ENCODE measurements at places on chromosomes 2 and 18. TPM values are rescaled to one million over a fixed set of nuclear protein-coding genes. Genes with fewer than 3 reads are reported as not detected.

DNA sequence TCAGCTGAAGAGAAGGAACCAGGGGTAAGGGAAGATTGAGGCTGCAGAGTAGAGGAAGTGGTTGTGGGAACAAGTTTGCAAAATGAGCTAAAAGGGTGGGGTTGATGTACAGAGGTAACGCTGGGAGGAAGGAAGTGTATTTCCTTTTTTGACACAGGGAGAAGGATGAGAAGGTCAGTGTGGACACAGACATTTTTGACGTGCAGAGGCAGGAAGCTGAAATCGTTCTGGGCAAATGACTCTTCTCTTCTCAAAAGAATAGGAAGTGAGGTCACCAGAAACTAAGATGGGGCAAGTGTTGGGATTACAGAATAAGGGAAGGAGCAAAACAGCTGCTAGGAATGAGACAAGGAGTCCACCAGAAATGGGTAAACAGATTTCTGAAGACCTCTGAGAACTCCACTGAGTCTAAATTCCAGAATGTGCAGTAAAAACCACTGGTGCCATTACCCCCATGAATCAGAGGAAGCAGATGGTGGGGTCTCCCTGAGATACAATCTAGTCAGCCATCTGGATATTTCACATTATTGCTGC lies 20.0 kb upstream of the RNF149 start:
- H3K27ac ChIP-seq, result no peak overlapping the region
- H3K36me3 ChIP-seq, result no peaks in the 10 kb centered on the region
- no peaks in the 10 kb centered on the region for H3K4me1 ChIP-seq
- peak; percentile 25 for DNase-seq
- H3K4me3 ChIP-seq, result no peak overlapping the region

Gene ANKRD30B
- total RNA-seq, result not detected

Gene GPR45
- total RNA-seq, result not detected

Gene ZNF236
- 6.4 TPM for total RNA-seq

DNA sequence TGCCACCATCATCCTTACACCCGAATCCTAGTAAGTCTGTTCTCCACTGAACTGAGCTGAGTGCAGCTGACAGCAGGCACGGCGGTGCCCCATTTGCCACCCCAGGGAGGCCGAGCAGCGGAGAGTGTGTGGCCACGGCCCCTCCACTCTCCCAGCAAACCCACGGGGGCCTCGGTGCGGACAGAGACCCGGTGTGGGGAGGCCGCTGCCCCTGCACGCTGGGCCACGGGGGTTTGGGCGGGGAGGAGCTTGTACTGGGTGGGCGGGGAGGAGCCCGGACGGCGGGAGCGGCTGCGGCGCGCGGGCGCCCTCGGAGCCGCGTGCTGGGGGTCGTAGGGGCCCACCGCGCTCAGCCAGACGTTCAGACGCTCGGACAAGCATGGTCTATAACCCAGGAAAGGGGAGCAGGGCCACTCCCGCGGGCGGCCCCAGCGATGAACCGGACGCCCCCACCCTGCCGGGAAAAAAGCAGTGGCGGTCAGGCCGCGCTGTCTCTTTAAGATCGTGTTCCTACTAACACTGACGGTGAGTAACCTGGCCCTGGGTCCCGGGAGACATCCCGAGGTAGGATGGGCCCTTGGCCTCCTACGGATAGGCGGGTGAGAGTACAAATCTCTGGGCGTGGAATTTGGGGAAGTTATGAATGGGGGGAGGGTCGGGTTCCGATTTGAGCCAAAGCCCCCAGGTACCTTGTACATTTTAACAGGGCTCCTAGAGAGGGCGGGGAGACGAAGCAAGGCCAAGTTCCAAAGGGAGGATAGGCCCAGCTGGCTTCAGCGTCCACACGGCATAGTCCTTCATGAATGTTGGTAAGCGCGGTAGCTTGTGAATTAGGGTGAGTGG lies at the start of gene ITPRIPL1:
TSS of gene ITPRIPL1 (plus strand) at position 277 of the 843 bp plus-strand sequence. CDS start at position 800, 523 bp downstream.
- no peaks in the 10 kb centered on the region for H3K36me3 ChIP-seq
- H3K4me1 ChIP-seq, result peaks cover 20% of the 10 kb centered on the region
- peaks cover 54% of the 10 kb centered on the region for H3K27me3 ChIP-seq
- DNase-seq, result no peak

DNA sequence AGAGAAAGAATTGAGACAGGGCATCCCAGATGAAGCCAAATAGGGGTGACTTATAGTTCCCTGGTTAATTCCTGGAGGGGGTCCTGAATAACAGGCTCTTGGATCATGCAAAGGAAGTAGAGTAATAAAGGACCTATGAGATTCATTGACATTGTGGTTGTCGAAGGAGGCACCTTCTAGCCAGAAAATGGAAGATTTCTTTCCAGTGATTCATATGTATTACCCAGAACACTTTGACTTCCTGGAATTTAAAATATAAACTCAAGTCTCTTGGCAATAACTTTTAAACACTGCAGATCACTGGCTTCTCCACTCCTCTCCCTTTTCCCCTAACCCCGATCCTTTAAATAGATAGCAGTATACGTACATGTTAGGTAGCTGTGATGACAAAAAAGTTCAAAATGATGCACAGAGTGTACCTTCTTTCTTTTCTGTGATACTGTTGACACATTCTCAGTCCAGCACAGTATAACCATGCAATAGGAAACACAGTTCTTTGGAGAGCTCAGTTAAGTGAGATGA lies 211.8 kb downstream of the LTBP1 start:
- H3K27me3 ChIP-seq, result no peaks in the 10 kb centered on the region
- H3K27ac ChIP-seq, result no peak overlapping the region
- H3K36me3 ChIP-seq, result no peaks in the 10 kb centered on the region
- no peak overlapping the region for H3K4me3 ChIP-seq
- DNase-seq, result no peak

Gene FBXO48
- 1.7 TPM for total RNA-seq

Gene LYG2
- total RNA-seq, result not detected

- no peak overlapping the region for H3K27ac ChIP-seq
- H3K27me3 ChIP-seq, result no peaks in the 10 kb centered on the region
- no peaks in the 10 kb centered on the region for H3K4me1 ChIP-seq
Measured at GRCh38 chr2:209463226-209463625, 39.4 kb downstream of the MAP2 start.

DNA sequence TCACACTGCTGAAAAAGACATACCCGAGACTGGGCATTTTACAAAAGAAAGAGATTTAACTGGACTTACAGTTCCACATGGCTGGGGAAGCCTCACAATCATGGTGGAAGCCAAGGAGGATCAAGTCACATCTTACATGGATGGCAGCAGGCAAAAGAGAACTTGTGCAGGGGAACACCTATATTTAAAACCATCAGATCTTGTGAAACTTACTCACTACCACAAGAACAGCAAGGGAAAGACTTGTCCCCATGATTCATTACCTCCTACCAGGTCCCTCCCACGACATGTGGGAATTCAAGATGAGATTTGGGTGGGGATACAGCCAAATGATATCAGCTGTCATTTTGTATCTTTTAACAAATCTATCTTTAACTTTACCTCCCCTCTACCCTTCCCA lies 251.1 kb upstream of the RASGRP3 start:
- H3K36me3 ChIP-seq, result peaks cover 7% of the 10 kb centered on the region
- no peak overlapping the region for H3K4me3 ChIP-seq
- peaks cover 4% of the 10 kb centered on the region for H3K4me1 ChIP-seq
- H3K27me3 ChIP-seq, result no peaks in the 10 kb centered on the region
- H3K27ac ChIP-seq, result no peak overlapping the region

GRCh38 chr2:45258311-45258710 lies 249.1 kb upstream of the SIX2 start:
- H3K4me3 ChIP-seq, result no peak overlapping the region
- H3K27ac ChIP-seq, result no peak overlapping the region
- H3K27me3 ChIP-seq, result no peaks in the 10 kb centered on the region
- no peaks in the 10 kb centered on the region for H3K36me3 ChIP-seq

Gene C2orf72
- 0.15 TPM for total RNA-seq

GRCh38 chr18:9366126-9366714 lies 31.6 kb downstream of the TWSG1 start:
- peaks cover 5% of the 10 kb centered on the region for H3K36me3 ChIP-seq
- no peak overlapping the region for H3K27ac ChIP-seq
- H3K27me3 ChIP-seq, result no peaks in the 10 kb centered on the region
- DNase-seq, result no peak

Gene ASNSD1
- 97.8 TPM for total RNA-seq

- H3K27me3 ChIP-seq, result no peaks in the 10 kb centered on the region
- no peaks in the 10 kb centered on the region for H3K36me3 ChIP-seq
- H3K27ac ChIP-seq, result no peak overlapping the region
- no peak overlapping the region for H3K4me3 ChIP-seq
Measured at GRCh38 chr2:68921646-68922045, 31.0 kb downstream of the GKN2 start.

- no peak for DNase-seq
- H3K27me3 ChIP-seq, result no peaks in the 10 kb centered on the region
- no peaks in the 10 kb centered on the region for H3K4me1 ChIP-seq
- H3K36me3 ChIP-seq, result no peaks in the 10 kb centered on the region
- no peak overlapping the region for H3K4me3 ChIP-seq
Measured at GRCh38 chr2:104774631-104775030, 79.3 kb upstream of the POU3F3 start.

Gene DCDC2C
- not detected for total RNA-seq

DNA sequence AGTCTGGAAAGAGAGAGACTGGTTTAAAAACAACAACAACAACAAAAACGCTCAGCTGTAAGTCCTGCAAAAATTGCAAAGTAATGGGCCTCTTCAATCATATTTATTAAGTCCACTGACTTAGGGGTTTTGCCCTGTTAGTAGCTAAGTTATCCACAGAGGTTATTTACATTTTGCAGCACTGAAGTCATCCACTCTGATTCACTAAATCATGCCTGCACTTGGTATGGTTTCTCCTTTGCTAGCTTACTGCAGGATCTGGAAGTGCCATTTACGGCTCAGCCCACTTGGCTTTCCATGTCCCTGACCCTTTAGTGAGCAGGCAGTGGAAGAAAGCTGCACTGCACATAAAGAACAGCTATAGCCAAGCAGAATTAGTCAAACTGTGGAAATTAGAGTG lies 484.4 kb downstream of the NRXN1 start:
- DNase-seq, result no peak
- no peaks in the 10 kb centered on the region for H3K27me3 ChIP-seq
- no peak overlapping the region for H3K4me3 ChIP-seq
- no peak overlapping the region for H3K27ac ChIP-seq
- H3K36me3 ChIP-seq, result no peaks in the 10 kb centered on the region
- no peaks in the 10 kb centered on the region for H3K4me1 ChIP-seq

- no peaks in the 10 kb centered on the region for H3K36me3 ChIP-seq
- H3K4me1 ChIP-seq, result no peaks in the 10 kb centered on the region
- no peaks in the 10 kb centered on the region for H3K27me3 ChIP-seq
Measured at GRCh38 chr2:62178741-62179271, 17.1 kb upstream of the B3GNT2 start.

Gene APLF
- total RNA-seq, result 2.3 TPM

DNA sequence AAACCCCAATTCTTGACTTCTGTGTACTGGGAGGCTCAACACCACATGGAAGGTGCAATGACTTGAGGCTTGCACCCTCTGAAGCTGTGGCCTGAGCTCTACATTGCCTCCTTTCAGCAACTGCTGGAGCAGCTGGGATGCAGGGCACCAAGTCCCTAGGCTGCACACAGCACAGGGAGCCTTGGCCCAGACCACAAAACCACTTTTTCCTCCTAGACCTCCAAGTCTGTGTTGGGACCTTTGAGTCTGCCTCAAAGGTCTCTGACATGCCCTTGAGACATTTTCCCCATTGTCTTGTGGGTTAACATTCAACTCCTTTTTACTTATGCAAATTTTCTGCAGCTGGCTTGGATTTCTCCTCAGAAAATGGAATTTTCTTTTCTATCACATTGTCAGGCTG lies 62.6 kb upstream of the KCNE4 start:
- no peak overlapping the region for H3K4me3 ChIP-seq
- peaks cover 9% of the 10 kb centered on the region for H3K4me1 ChIP-seq
- no peaks in the 10 kb centered on the region for H3K36me3 ChIP-seq
- no peaks in the 10 kb centered on the region for H3K27me3 ChIP-seq
- no peak overlapping the region for H3K27ac ChIP-seq

GRCh38 chr2:218186355-218186766 lies 19.6 kb upstream of the CXCR1 start:
- no peaks in the 10 kb centered on the region for H3K27me3 ChIP-seq
- peaks cover 11% of the 10 kb centered on the region for H3K4me1 ChIP-seq
- no peak overlapping the region for H3K27ac ChIP-seq
- H3K4me3 ChIP-seq, result no peak overlapping the region

GRCh38 chr2:3657881-3658280 lies at the start of gene ALLC:
TSS of gene ALLC (plus strand) at chr2:3658200. CDS start at chr2:3671158, 12,958 bp downstream.
- no peak within 1 kb of the TSS for H3K4me3 ChIP-seq
- no peaks in the 10 kb centered on the region for H3K27me3 ChIP-seq
- H3K27ac ChIP-seq, result peak within 1 kb of the TSS; percentile 57
- DNase-seq, result no peak

Gene CYS1
- 0.42 TPM for total RNA-seq

DNA sequence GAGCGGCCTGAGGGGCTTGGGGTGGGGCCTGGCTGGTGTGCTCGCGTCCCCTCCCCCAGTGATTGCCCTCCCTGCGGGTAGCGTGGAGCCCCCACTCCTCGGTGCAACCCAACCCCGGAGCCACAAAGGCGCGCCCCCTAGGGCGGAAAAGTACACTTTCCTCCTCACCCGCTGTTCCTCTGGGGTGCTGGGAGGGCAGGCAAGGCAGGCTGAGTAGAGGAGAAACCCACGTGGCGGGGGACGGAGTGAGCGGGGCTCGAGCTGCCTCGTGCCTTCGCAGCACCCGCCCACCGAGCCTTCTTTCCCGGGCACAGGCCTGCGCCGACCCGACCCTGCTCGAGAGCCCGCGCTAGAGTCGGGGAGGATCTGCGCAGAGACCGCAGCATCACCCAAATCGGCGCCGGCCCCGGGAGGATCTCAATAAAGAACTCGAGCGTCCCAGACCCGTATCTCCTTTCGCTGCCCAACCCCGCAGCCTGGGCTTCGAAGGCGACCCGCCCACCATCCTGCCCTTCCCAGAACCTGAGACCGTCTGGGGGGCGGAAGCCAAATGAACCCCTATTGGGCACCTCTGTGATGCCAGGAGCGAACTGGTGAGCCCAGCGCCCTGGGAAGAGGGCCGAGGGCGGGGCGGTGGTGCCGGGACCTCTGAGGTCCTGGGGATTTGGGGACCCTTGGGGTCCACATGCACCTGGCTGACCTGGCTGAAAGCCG lies 1.5 kb downstream of the UCN start:
- no peak overlapping the region for H3K4me3 ChIP-seq
- H3K36me3 ChIP-seq, result no peaks in the 10 kb centered on the region
- no peak for DNase-seq
- peak overlapping the region; percentile 97 for H3K27ac ChIP-seq

Gene ANKRD23
- total RNA-seq, result 813 TPM

Gene GREB1
- 1.7 TPM for total RNA-seq

DNA sequence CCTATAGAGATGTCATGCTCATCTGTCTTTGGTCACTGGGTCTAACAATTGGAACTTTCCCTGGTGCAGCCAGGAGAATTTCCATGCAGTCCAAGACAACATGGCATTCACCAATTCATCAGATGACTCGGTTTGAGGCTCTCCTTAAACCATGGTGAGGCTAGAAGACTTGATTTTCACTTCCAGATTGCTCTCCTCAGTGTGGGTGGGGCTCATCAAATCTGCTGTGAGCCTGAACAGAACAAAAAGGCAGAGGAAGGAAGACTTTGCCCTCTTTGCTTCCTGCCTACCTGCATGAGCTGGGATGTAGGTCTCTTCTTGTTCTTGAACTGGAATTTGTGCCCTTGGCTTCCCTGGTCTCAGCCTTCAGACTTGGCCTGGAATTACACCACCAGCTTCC lies 203.4 kb upstream of the TRIB2 start:
- no peaks in the 10 kb centered on the region for H3K4me1 ChIP-seq
- no peaks in the 10 kb centered on the region for H3K36me3 ChIP-seq
- DNase-seq, result no peak
- no peaks in the 10 kb centered on the region for H3K27me3 ChIP-seq

Gene RBKS
- total RNA-seq, result 4.0 TPM

Gene HS1BP3
- total RNA-seq, result 19.3 TPM

- no peaks in the 10 kb centered on the region for H3K27me3 ChIP-seq
- H3K36me3 ChIP-seq, result no peaks in the 10 kb centered on the region
- H3K27ac ChIP-seq, result no peak overlapping the region
- no peaks in the 10 kb centered on the region for H3K4me1 ChIP-seq
- no peak overlapping the region for H3K4me3 ChIP-seq
- no peak for DNase-seq
Measured at GRCh38 chr18:5693699-5694294, 150.0 kb upstream of the EPB41L3 start.
